GM12878 (cell line): ENCODE measurements at places on chromosomes 3 and 15.

DNA sequence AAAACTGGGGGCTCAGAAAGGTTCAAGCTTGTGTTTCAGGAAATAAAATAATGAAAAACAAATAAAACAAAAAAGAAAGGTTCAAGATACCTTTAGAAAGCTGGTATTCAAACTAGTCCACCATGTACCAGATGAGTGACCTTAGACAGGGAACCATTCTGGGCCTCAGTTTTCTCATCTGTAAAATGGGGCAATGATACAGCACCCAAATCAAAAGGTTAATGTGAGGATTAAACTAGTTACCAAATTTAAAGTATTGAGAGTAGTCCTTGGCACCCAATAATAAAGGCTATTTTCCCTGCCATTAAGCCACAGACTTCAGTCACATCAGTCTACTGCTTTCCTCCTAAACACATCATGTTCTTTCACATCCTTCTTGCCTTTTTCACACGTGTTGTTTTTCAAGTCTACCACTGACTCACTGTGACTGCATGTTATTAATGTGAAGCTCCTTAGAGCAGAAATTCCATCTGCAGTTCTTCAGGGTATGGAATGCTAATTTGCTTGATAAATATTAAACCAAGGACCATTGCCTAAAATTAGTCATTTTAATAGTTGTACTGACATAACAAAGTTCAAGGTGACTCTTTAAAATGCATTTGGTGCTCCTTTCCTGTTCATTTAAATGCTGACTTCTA, 19.9 kb downstream of the TAMM41 start:
- H3K27me3 ChIP-seq = no peaks in the 10 kb centered on the region
- H3K4me1 ChIP-seq = no peaks in the 10 kb centered on the region
- H3K4me3 ChIP-seq = no peak overlapping the region
- no peak overlapping the region for H3K27ac ChIP-seq
- DNase-seq = no peak

DNA sequence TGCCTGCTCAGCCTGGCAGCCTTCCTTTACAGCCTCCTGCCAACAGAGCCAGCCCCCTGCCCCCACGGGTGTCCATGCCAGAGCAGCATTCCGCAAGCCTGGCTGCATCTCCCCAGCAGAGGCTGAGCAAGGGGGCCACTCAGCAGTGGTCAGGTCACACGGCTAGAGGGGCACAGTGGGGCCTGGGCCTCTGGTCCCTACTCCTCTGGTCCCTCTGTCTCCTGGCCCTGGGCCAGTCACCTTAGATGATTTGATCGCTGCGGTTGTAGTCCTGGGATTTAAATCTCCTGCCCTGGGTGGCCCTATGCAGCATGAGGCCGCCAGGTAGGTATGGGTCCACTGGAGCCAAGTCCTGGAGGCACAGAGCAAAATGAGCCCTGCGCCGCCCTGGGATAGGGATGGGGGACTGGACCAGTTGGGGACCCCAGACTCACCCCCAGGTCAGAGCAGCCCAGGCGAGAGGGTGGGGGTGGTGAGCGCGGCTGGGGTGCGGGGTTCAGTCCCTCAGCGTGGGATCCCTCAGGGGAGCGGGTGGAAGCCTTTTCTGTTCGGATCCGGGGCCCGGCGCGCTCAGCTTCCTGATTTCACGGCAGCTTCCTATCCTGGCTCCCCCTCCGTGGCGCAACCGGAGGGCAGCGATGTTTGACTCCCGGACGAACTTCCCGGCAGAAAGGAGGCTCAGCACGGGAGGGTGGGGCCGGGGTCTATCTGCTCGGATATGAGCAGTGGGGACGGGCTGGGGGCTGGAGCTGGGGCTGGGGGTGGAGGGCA, at the start of gene ZBTB47:
Gene ZBTB47 (plus strand): TSS at position 138 of the 771 bp plus-strand sequence. CDS start 4,659 bp downstream, outside the sequence.
- peak within 1 kb of the TSS; percentile 48 for H3K27ac ChIP-seq
- no peaks in the 10 kb centered on the region for H3K36me3 ChIP-seq
- DNase-seq = no peak
- H3K4me1 ChIP-seq = peaks cover 17% of the 10 kb centered on the region

DNA sequence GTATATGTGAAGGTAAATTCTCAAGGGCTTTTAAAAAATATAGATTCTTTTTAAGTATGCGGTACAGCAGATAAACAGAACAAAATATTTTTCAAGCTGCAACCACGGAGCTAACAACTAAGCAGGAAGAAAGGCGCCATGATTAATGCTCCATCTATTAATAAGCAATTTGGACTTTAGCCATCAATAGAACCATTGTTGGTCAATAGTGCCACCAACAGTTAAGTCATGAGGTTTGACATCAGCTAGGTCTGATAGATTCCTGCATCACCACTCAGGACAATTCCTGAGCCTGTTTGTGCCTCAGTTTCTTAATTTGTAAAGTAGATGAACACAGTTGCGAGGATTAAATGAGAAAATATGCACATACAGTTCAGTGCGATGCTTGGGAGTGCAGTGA, 65.1 kb upstream of the FAM3D start:
- H3K4me3 ChIP-seq = no peak overlapping the region
- no peaks in the 10 kb centered on the region for H3K4me1 ChIP-seq
- H3K27ac ChIP-seq = no peak overlapping the region
- no peaks in the 10 kb centered on the region for H3K36me3 ChIP-seq

DNA sequence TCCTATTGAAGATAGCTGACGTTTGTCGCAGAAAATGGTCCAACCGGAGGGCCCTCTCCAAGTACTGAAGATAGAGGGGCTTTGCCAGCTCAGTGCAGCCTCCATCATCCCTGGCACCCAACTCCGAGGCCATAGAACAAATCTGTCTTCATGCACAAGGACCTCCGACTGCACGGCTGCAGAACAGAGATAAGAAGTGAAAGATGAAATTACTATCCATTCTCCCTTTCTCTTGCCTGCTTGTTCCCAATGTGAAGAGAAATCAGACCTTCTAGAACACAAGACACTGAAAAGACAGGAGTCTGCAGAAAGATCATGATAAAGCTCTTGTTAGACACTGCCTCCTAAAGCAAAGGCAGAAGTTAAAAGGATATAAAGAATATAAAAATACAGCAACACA, 19.9 kb downstream of the INO80 start:
- H3K4me3 ChIP-seq = no peak overlapping the region
- no peak overlapping the region for H3K27ac ChIP-seq
- no peaks in the 10 kb centered on the region for H3K4me1 ChIP-seq

DNA sequence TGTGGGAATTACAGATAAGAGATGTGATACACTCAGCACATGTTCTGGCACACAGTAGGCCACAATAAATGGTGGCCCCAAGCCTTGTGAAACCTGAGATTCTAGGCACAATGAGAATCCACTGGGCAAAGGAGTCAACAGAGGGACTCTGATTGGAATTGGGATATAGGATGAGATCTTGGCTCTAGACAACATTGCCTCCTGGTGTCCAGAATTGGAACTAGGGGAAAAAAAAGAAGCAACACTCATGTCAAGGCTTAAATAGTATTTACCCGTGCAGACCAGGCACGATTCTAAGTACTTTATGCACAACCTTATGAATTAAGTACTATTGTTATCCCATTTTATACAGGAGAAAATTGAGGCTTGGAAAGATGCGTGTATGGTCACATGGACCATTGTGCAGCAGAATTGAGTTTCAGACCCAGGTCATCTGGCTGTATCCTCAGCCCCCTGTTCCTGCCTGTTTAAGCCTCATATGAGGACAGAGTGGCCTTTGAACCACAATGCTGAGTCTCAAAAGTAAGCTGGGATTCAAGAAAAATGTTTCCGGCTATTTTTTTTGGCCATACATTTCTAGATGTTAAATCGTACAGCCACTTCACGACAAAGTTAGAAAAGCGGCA, 124.8 kb downstream of the SV2B start:
- no peaks in the 10 kb centered on the region for H3K27me3 ChIP-seq
- H3K36me3 ChIP-seq = no peaks in the 10 kb centered on the region
- peak; percentile 5 for DNase-seq
- H3K4me1 ChIP-seq = no peaks in the 10 kb centered on the region

- DNase-seq = no peak
- H3K4me3 ChIP-seq = no peak overlapping the region
These were observed 27.1 kb upstream of the MAGEF1 start for GRCh38 chr3:184738982-184739381.

DNA sequence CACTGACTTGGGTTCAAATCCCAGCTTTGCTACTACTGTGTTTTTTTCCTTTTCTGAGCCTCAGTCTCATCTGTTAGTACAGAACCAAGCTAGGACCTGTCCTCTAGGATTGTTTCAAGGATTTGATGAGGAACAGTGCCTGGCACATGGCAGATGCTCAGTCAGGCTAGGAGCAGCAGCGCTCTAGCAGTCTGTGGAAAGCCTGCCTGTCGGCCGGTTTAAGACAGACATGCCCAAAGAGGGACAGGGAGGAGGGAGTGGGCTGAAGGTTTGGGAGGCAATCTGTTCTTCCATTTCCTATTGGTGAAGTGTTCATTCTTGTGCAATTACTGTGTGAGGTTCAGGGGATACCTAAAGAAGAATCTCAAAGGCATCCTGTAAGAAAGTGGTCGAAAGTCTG, 35.1 kb upstream of the RGMA start:
- no peaks in the 10 kb centered on the region; the same call in none of the 2 replicates for H3K27me3 ChIP-seq
- no peak overlapping the region for H3K27ac ChIP-seq
- no peaks in the 10 kb centered on the region for H3K36me3 ChIP-seq

DNA sequence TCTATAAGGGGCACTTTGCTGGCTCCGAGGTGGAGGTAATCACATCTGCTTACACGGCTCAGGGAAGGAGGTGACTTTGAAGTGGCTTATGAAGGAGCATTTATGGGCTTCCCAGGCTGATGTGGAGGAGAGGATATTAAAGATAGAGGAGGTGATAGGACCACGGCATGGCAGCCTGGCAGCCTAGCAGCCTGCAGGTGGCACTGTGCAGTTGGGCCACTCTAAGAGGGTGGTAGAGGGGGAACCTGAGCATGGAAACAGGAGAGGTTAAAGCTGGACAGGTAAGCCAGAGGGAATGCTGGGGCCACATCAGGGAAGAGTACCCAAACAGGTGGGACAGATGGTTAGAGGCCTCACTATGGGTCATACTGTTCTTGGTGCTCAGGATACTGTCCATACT, 375.0 kb downstream of the WDR72 start:
- H3K27ac ChIP-seq = no peak overlapping the region
- H3K36me3 ChIP-seq = no peaks in the 10 kb centered on the region
- DNase-seq = no peak
- H3K4me3 ChIP-seq = no peak overlapping the region
- no peaks in the 10 kb centered on the region for H3K27me3 ChIP-seq

GRCh38 chr3:156383441-156384025, 171.4 kb downstream of the SSR3 start:
- no peak for DNase-seq
- no peak overlapping the region for H3K27ac ChIP-seq
- H3K4me1 ChIP-seq = no peaks in the 10 kb centered on the region

DNA sequence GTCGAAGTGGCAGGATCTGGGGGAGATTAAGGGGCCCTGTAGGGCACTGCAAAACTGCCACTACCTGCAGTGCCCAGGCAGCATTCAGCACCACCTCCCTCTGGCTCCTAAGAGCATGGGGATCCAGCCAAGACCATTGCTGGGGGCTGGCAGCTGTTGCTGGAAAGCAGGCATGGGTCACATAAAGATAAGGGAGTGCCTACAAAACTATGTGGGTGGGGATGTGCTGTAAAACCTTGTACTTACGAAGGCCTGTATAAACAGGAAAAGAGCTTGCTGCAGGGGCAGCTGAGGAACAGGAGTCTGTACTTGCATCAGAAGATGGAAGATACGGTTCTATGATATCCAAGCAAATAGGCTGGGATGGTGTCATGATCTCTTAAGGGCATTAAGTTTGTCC, 27.1 kb downstream of the IL20RB start:
- H3K27me3 ChIP-seq = no peaks in the 10 kb centered on the region
- no peak overlapping the region for H3K4me3 ChIP-seq
- no peaks in the 10 kb centered on the region for H3K4me1 ChIP-seq
- DNase-seq = no peak
- H3K36me3 ChIP-seq = no peaks in the 10 kb centered on the region
- H3K27ac ChIP-seq = no peak overlapping the region

DNA sequence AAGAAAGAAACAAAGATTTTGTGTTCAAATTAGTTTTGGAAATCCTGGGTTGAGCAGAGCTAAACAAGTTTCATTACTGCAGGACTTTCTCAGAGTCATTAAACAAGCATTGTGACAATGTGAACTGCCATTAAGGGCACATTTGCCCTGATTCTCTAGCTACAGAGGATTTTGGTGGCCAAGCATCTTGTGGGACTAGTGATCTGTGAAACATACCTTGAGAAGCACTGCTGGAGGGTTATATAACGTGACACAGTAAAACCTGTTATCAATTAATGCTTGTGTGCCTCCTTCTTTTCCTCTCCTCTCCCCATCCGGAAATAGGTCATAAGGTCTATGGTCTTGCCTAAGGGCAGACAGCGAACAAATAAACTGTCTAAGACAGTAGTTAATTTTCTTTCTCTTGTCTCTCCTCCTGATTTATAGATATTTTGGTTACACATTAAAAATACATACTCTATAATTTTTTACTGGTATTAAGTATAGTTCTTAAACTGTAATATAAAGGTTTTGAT, 167.3 kb upstream of the NANOGP8 start:
- DNase-seq = no peak
- no peaks in the 10 kb centered on the region for H3K36me3 ChIP-seq
- H3K27ac ChIP-seq = no peak overlapping the region
- no peak overlapping the region for H3K4me3 ChIP-seq

GRCh38 chr3:7574435-7574834, 713.5 kb downstream of the GRM7 start:
- H3K27me3 ChIP-seq = no peaks in the 10 kb centered on the region
- no peaks in the 10 kb centered on the region for H3K4me1 ChIP-seq
- no peak for DNase-seq

DNA sequence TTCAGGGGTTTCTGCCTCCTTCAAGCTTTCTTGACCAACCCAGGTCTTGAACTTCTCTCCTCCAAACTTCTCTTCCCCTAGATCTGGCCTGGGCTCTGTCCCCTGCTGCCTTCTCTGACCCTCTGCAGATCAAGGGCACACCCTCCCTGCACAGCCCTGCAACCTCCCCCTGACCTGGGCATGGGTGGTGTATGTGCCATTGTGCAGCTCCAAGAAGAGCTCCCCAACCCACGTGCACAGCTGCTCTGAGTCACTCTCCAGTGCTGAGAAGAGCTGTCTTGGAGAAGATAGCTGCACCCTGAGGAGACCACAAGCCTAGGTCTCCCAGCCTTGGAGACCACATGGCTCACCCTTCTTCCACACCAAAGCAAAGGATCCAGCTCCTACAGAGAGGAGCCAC, 8.0 kb downstream of the MAN2C1 start:
- no peak for DNase-seq
- H3K27ac ChIP-seq = no peak overlapping the region
- peaks cover 5% of the 10 kb centered on the region; the same call in 1 of the 2 replicates for H3K36me3 ChIP-seq
- no peak overlapping the region for H3K4me3 ChIP-seq
- H3K27me3 ChIP-seq = no peaks in the 10 kb centered on the region

GRCh38 chr3:16475766-16476165, 37.7 kb downstream of the RFTN1 start:
- H3K36me3 ChIP-seq = peaks cover 35% of the 10 kb centered on the region
- H3K4me3 ChIP-seq = no peak overlapping the region
- peaks cover 8% of the 10 kb centered on the region for H3K4me1 ChIP-seq
- DNase-seq = no peak

GRCh38 chr3:58657036-58657520, 9.5 kb downstream of the FAM3D start:
- no peaks in the 10 kb centered on the region for H3K4me1 ChIP-seq
- H3K4me3 ChIP-seq = no peak overlapping the region
- peaks cover 2% of the 10 kb centered on the region; the same call in 1 of the 2 replicates for H3K27me3 ChIP-seq
- no peak for DNase-seq
- no peak overlapping the region for H3K27ac ChIP-seq
- H3K36me3 ChIP-seq = no peaks in the 10 kb centered on the region

- H3K27me3 ChIP-seq = no peaks in the 10 kb centered on the region
- no peak overlapping the region for H3K27ac ChIP-seq
- no peaks in the 10 kb centered on the region for H3K4me1 ChIP-seq
- H3K36me3 ChIP-seq = no peaks in the 10 kb centered on the region
- DNase-seq = no peak
These were observed 326.4 kb upstream of the TRIM42 start for GRCh38 chr3:140351466-140351865.
